ENCODE measurements at places on chromosomes 1 and 21. TPM values are rescaled to one million over a fixed set of nuclear protein-coding genes. Genes with fewer than 3 reads are reported as not detected.

Gene FAM76A
- total RNA-seq = 8.0 TPM

Gene HAPLN2
- not detected for total RNA-seq

Gene PRAMEF10
- total RNA-seq = not detected

Gene SARS1
- 210 TPM for total RNA-seq

Gene CD2
- not detected for total RNA-seq

Gene CACNA1S
- not detected for total RNA-seq

Gene NUP210L
- total RNA-seq = 0.07 TPM

Gene LCE6A
- total RNA-seq = not detected

Gene LMOD1
- not detected for total RNA-seq

Gene AMY1A
- total RNA-seq = not detected

Gene UBE2U
- not detected for total RNA-seq

Gene RGS8
- total RNA-seq = not detected

Gene C4BPA
- not detected for total RNA-seq

Gene SLAMF9
- total RNA-seq = not detected

Gene EPS15
- total RNA-seq = 87.7 TPM

Gene MIXL1
- total RNA-seq = 0.13 TPM

Gene ZFP69B
- total RNA-seq = 4.5 TPM

Gene TAL1
- 36.8 TPM for total RNA-seq

Gene C1orf159
- 8.6 TPM for total RNA-seq

Gene PCP4
- total RNA-seq = not detected

Gene GJA9
- total RNA-seq = not detected

Gene SLC30A7
- total RNA-seq = 79.0 TPM

Gene NBPF10
- total RNA-seq = 0.86 TPM

Gene GUCA2B
- not detected for total RNA-seq
